C1 segment of cervical spinal cord (tissue), 14 donors: ENCODE measurements at places on chromosomes 5 and 9.
A peak's percentile ranks its signal among the peaks of the same experiment; 100 is the strongest.

DNA sequence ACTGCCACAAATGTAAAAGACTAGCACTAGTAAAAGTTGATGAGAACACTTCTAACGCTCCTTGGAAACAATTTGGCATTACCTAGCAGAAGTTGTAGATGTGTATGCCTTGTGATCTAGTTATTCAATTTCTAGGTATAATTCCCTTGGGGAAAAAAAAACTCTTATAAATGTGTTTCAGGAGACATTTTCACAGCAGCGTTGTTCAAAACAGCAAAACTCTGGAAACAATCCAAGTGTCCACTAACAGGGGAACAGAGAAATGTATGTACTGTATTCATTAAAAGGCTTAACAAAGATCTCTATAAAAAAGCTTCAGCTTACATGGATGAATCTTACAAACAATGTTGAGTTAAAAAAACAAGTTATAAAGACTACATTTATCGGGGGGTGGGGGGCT, 30.4 kb downstream of the NR3C1 start:
- DNase-seq, result no peak

GRCh38 chr5:89457411-89458331, 574.7 kb upstream of the MEF2C start:
- DNase-seq, result no peak

DNA sequence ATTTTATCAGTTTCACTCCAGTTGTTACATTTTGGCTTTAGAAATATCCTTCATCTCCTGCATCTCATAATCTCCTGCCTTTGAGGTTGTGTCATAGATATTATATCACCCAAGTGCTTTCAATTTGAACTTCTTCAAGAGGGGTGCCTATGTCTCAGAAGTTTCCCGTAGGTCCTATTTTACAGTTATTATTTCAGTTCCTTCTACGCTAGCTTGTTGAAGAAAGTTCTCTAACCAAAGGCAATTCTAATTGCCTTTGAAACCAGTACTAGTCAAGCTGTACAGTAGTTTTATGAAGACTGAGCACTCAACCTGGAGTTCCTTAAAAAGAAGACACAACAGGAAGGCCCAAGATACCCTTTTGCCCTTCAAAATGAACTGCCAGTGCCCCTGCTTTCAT, 116.4 kb downstream of the ZCCHC7 start:
- no peak for DNase-seq

DNA sequence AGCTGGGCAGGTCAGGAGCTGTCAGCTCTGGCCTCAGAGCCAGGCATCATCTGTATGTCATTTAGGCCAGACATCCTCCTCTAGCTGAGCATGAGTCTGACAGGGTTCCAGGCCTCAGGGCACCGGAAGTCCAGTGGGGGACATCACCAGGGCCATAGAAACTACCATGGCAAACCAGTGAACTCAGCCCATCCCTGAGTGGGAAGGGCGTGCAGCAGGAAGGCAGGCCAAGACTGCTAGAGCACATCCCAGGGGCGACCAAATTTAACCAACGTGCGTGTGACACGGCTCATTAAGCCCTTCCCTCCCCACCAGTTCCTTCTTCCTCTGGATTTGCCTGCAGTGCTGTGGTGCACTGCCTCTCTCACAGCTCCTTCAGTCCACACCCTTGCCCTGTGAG, 75.9 kb downstream of the COL27A1 start:
- DNase-seq, result no peak

DNA sequence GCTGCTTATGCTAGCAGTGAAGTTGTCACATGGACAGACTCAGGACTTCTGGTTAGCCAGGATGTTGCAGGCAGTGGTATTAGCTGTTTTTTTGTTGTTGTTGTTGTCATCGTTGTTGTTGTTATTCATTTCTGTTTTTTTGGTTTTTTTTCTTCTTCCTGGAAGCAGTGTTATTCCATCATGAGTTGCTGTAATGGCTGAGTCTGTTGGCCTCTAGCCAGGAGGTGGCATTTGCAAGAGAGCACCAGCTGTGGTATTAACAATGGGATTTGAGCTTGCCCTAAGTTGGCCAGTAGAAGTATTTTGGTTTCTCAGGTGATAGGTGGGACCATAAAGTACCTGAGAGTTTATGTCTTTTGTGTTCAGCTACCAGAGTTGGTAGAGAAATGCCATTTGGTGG, 561.1 kb downstream of the KCTD16 start:
- no peak for DNase-seq

GRCh38 chr5:10789726-10790125, 28.7 kb upstream of the DAP start:
- DNase-seq, result no peak

DNA sequence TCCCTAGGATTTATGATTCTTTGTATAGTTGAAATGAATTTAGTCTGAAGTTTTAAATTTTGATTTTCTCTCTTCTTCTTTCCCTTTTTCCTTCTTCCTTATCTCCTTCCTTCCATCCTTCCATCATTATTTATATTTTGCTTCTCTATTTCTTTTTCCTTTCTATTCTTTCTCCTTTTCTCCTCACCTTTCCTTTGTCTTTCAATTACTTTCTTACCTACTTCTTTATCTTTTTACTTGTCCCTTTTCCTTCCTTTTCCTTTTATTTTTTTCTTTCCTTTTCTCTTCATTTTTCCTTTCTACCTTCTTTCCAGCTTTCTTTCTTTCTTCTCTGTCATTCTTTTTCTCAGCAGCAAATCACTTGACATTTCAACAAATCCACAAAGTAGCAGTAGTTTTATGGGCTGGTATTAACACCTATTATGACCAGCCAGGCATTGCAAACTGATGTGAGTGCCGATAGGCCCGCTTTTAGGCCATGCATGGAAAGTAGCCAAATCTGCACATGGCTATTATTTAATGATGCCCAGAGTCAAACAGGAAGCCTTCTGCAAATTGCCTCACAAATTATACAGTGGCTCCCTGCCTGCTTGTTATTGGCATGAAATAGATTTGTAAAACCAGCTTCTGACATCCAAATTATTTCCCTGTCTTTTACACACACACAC, 37.1 kb upstream of the NR3C1 start:
- no peak for DNase-seq

- no peak for DNase-seq
Observed at GRCh38 chr5:154626876-154627557, 128.2 kb upstream of the LARP1 start.

DNA sequence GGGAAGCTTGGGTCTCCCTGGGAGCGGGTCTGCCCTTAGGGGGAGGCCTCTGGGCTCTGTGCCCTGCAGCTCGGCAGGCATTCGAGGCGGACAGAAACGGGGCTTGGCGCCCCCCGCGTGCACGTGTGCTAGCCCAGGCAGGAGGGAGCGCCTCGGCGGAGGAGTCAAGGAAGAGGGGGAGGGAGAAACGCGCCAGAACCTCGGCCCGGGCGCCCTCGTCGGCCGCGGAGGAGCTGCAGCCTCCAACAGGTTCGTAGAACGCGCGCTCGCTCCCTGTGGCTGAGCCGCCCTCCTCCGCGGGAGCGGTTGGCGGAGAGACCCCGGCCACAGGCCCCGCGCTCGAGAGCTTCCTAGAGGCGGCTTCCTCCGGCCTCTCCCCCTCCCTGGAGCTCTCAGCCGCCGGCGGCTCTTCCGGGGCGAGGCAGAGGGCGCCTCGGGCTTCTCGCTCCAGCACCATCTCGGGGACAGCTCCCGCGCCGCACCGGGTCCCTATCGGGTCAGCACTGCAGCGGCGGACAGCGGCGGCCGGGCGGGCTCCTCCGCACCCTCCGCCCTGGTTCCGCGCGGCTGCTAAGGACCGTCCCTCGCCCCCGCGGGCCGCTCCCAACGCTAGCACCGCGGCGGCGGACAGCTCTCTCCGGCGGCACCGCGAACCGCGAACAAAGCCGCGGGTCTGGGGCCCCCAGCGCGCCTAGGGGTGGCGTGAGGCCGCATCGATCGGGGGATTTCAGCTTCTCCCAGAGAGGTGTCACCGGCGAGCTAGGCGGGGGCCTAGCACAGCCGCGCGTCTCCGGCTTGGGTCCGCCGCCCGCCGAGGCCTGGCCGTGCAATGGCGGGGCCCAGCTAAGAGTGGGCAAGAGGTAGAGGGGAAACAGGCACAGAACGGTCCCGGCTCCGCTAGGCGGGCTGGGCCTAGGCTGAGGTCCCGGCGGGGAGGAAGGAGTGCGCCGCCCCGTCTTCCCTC, 74.6 kb upstream of the CPLX2 start:
- no peak for DNase-seq

GRCh38 chr9:98886691-98887229, 56.9 kb upstream of the COL15A1 start:
- DNase-seq, result no peak

GRCh38 chr5:53169933-53170332, 60.4 kb upstream of the MOCS2 start:
- no peak for DNase-seq

DNA sequence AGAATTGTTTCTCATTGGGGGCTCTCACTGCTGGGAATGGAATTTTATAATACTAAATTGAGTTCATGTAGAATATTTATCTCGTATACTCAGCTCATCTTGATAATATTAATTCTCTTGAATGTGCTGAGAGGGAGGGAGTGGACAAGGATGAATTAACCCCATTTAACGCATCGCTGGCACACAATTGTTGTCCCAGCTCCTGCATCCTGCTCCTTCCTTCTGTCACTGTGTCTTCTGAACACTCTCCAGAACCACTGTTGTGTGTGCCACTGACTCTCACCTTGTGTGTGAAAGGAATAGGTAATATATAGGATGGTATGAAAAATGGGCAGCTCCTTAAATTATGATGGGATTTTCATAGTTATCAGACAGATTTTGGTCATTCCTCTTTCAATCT, 267.3 kb downstream of the MTRR start:
- DNase-seq, result peak; percentile 78

DNA sequence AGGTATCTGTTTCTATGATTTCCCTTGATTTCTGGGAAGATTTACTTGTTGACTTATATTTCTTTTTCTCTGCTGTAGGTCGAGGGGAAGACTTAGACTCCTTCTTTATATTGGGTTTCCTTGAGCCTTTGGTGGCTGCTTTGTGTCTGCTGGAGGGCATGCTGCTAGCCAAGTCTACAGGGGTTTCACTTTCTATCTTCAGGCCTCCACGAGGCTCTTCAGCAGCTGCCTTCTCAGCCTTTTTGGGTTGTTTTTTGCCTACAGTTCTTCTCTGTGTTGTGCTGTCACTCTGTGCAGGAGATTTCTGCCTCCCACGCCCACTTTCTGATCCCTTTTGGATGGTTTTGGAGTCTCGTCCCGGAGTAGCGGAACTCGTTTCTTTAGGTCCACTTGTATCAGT, 23.2 kb downstream of the LEAP2 start:
- DNase-seq, result no peak

GRCh38 chr5:143921525-143922311, 109.8 kb downstream of the HMHB1 start:
- DNase-seq, result no peak

DNA sequence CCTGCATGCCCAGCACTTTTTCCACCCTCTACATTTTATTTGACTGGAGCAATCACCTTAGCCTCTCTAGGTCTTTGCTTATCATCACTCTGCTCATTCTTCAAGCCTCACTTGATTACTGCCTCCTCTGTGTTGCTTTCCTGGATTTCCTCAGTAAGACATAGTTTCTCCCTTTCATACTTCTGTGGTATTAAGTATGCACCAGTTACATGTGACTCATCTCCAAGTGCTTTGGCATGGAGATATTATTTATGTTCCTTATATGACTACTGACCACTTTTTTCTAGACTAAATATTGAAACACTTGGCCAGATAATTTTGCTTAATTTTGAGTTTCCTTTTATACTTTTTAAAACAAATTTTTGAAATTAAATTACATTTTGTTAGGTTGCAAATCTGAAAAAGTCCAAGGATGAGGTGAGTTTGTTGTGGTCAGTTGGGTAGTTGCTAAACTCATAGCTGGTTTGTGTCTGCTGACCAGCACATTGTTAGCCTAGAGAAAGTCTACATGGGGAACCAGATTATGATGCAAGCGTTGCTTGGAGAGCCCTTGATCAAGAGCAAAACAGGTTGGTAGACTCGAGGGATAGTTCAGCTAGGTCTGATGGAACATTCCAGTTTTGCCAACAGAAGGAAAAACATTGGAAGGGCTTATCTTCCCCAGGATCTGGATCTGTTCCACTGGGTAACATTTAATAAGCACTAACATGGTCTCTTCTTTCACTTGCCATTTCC, 140.2 kb downstream of the TMC1 start:
- no peak for DNase-seq

DNA sequence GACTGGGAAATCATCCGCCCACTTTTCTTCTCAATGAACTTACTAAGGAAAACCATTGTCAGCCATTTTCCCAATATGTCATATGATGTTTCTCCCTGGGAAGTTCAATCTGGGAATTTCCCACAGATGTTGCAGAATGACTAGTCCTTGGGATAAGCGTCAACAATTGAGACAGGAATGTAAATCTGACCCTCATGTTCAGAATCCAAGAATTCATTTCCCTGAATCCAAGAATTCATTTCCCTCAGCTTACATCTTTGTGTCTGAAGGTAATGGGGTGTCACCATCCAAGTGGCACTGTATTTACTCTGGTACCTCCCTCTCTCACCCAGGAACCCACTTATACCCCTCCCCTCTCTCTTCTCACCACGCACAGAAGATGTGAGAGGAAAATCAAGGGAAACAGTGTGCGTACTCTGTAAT, 7.4 kb downstream of the KLF9 start:
- DNase-seq, result no peak

- no peak for DNase-seq
Observed at GRCh38 chr9:72949918-72950325, 2.9 kb downstream of the ALDH1A1 start.

DNA sequence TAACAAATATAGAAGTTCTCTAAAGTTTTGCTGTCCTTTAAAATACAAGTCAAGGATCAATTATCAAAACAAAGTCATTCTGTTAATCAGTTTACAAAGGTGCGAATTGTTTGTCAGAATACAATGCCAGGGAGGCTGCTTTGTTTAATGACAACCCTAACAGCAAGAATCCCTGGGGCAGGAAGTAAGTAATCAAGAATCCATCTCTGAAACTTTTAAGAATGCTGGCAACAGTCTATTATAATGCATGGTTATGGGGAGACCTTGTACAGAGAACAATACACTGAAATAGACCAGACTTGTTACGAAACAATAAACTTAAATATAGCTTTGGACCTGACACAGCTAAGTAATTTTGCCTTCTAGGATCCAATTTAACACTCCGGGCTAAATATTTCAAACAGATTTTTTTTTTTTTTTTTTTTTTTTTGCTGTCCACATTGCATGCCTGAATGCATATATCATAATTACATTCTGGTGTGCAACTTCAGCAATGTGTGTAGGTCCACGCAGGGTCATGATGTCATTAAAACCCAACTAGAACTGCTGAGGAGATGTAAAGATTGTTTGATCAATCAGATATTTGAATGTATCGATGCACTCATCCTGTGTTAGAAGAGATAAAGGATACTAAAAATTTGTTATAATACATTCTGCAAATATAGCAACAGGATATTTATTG, 421.3 kb downstream of the CETN3 start:
- DNase-seq, result no peak
